ENCODE measurements at places on chromosomes 6 and 20.
A peak's percentile ranks its signal among the peaks of the same experiment; 100 is the strongest.

DNA sequence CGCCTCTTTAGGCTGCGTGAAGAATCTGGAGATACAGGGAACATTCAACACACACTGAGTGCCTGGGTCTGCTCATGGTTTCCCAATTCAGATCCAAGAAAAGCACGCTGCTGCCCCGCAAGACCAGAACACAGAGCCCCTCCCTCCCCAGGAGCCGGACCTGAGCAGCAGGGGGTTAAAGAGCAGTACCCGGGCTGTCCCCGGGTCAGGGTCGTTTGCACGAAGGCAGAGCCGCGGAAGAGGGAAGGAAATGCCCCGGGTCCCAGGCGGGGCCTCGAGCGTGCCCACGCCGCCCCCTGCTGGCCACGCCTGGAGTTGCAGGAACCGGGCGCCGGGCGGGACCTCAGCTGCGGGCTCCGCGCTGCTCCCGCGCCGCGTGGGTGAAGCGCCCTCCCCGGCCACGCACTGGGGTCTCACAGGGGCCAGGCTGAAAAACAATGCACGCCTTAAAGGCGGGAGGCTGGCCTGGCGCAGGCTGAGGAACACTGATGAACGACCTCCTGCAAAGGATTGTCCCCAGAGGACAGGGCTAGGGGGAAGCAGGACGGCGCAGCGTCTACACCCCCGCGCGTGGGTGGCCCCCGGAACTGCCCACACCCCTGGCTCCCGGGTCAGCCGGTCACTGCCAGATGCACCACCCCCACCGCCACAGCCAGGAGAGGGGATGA is 48.9 kb downstream of the ANKRD60 start:
- peak; percentile 76 for DNase-seq

DNA sequence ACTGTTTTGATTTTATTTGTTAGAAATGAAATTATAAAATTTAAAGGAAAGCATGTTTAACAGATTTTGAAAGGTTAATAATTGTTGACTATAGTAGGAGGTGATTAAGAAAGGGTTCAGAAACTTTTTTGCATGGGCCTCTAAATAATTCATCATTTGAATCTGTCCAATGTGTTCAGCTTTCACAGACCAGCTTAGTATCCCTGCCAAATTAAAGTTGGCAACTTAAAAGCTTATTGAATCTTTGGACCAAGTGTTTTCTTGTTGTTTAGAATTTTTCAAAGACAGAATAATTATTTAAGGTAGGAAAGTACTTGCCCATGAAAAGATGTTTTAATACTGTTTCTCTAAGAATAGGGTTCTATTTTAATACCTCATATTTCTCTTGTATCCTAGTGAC is 466.0 kb downstream of the GJA1 start:
- no peak for DNase-seq

DNA sequence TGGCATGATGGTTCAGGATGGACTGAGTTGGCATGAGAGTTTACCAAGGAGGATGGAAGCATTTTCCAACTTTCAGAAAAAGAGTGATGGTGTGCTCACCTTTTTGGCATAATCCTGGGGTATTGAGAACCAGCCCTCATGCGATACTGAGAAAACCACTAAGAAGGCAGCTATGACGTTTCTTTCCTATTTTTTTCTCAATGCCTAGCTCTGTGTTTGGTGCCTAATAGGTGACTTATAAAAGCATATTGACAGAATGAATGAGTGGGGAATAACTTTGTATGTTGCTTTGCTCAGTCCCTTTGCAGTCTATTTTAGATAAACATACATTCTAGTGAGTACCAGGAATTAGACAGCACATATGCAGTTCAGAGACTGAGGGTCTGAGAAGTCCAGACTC is 816.3 kb downstream of the DHX35 start:
- DNase-seq: no peak

GRCh38 chr6:166718516-166718915 is 91.5 kb upstream of the RPS6KA2 start:
- DNase-seq: no peak

DNA sequence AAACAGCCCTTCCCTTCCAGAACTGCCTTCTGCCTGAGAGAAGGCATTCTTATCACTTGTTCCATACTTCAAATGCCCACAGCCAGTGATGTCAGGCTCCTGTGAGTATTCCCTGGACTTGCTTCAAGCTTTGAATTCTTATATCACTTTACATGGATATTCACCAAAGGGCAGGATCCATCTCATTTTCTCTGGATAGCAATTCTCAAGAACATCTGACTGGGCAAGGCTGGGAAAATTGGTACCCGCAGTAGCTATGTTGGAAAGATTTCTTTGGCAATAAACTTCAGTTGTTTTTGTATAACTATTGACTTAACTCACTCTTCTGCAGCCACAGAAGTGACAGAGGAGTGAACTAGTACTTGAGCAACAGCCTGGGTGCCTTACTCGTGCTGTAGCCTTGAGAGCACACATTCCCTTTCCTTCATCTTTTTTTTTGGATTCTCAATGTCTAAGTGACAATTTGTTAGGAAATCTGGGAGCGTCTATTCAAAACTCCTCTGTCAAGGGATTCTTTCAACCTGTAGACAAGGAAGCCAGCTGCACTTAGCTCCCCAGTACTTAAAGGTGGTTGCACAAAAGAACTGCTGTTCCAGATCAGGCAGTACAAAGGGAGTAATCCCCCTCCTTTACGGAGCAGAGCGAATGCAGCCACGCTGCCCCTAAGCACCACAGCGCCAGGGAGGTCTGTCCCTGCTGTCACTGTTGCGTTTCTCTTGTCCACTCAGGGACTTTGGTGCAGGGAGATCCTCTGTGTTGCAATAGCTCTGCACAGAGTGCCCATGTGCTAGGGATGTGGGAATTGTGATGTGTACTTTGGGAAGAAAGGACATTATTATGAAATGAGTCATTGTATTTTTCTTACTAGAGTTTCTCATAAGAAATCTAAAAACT is 69.6 kb downstream of the JAG1 start:
- no peak for DNase-seq

GRCh38 chr6:130132286-130132701 is 90.5 kb downstream of the SAMD3 start:
- DNase-seq: peak; percentile 68
